H54 (cell line): ENCODE measurements at places on chromosomes 2 and 18.

- no peak for DNase-seq
Observed at GRCh38 chr2:29225814-29226213, 110.6 kb downstream of the CLIP4 start.

DNA sequence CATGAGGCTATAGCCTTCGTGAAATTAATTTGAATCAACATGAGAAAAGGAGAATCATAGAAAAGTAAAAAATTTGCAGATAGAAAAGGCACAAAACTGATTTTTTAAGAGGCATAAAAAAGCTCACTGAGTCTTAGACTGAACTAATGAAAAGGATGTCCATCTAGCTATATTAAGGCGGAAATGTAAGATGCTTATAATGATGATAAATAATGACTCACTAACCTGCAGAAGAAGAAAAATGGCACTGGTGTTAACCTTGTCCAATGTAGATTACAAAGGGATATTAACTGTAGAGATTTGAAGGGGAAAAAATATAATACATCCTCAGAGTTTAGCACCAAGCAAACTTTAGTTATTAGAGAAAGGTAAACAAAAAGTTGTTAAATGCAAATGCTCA lies 1098.0 kb upstream of the DDX18 start:
- no peak for DNase-seq

DNA sequence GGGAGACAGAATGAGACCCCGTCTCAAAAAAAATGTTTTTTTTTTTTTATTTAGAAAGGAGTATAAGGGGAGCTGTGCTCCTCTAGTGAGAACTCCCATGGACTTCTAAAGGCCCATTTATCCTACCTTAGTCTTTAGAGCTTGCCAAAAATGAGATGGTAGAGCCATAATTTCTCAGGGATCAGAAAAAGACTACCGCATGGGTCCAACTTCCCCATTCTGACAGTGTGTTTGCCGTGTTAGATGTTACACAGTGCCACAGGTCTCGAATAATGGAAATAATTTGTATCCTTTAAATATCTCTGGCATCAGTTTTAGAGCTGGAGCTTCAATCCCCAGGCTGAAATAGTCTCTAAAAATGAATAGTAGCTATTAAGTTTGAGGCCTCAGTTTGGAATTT lies 6.0 kb upstream of the SLC39A10 start:
- DNase-seq: no peak

DNA sequence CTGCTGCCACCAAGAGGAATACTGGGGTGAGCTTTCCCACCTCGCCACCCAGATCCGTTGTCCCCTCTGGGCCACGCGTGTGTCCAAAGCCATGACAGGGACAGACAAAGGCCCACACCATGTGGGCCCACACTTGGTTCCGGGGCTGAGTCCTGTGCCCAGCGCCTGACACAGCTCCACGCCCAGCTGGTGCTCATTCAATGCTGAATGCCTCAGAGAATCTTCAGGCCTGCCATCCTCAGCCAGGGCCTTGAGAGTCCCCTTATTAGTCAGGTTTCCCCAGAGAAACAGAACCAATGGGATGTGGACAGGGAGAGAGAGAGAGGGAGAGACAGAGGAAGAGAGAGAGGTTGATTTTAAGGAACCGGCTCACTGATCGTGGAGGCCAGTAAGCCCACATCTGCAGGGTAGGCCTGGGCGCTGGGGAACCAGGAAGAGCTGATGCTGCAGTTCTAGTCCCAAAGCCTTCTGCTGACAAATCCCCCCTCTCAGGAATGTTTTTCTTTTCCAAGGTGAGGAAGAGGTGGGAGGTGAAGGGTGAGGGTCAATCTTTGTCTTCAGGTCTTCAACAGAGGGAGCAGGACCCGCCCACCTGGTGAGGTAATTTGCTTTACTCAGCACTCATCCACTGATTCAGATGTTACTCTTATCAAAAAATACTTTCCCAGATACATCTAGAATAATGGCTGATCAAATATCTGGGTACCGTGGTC lies 10.2 kb upstream of the SPATA3 start:
- no peak for DNase-seq

DNA sequence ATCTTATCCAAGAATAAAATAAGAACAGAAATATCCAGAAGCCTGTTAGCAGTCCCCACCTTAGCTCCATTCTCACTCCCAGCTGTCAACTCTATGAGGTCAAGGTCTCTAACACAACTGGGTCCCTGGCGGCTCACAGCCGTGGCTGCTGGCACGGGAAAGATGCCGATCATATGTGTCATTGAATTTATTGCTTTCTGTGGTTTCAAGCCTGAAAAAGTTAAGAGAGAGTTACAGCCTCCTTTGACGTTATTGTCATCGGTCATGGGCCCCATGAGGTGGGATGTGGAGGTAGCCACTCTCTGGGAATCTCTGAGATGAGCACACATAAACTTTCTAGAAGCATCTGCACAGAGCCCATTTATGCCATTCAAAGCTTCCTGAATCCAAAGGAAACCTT lies 28.7 kb upstream of the CABLES1 start:
- peak; percentile 50 for DNase-seq

- no peak for DNase-seq
Observed at GRCh38 chr2:23346029-23346428, 39.0 kb upstream of the KLHL29 start.

DNA sequence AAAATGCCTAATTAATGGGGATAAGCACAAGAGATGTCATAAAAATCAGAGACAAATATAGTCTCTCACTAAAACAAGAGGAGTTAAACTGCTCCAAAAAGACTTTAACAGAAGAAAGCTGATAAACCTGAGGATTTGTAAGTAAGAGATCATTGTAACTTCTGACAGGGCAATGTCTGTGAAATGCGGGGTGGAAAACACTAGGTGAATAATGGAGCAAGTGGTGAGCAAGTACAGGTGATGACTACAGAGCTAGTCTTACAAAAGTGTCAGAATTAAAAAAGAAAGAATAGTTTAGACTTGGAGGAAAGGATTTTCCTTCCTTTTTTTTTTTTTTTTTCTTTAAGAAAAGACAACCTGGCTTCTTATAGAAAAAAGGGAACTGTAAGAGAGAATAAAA lies 22.7 kb downstream of the ATAD2B start:
- no peak for DNase-seq

DNA sequence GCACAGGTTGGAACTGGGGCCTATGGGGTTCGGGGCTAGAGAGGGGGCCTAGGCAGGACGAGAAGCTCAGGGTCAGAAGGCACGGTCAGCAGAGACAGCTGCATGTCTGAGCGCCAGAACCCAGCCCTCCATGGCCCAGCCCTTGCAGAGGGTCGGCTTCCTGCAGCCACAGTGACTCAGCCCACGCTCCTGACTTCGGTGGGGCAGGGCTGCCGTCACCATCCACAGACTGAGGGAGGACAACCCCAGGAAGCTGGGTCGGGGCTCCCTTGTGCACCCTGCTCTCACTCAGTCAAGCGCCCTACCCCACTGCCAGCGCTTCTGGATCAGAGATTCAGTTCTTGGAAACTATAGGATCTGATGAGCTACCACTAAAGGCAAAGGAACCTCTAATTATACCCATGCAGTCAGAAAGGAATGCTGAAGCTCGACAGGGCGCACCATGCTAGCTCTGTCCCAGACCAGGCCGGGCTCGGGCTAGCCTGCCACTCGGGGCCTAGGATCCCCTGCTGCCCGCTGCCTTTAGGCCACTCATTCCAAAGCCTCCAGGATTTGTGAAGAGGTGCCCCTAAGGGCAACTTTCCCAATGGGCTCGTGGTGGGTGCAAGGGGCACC lies 3.0 kb downstream of the ACTR1B start:
- DNase-seq: no peak

DNA sequence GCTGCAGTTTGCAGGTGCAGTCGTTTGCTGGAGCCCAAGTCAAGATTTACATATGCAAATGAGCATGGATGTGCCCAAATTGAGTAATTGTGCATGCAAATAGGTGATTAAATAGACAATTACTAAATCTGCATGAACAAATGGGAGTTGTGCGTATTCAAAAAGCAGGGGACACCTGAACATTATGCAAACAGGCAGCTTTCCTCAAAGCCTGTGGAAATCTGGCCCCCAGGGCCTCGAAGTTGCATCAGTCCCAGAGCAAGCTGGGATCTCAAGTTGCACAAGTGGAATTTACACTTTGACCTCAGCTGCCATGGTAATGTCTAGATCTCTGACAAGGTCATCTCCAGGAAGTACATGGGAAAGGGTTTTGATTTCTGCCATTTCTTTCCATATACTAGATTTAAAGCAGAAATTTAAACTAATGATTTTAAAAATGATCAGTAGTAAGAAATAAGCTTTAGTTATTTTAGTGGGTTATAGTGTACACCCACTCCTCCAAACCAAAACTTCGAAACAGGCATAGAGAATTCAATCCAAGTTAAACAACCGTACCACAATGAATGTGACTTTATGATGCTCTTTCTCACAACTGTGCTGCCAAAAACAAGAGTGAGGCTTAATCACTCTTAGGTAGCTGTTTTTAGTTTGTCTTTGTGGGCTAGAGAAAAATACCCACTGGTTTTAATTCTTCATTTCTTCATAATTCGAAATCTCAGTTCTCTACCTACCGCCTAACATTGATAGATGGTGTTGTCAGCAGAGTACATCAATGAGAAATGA lies 110.7 kb downstream of the RND3 start:
- no peak for DNase-seq

DNA sequence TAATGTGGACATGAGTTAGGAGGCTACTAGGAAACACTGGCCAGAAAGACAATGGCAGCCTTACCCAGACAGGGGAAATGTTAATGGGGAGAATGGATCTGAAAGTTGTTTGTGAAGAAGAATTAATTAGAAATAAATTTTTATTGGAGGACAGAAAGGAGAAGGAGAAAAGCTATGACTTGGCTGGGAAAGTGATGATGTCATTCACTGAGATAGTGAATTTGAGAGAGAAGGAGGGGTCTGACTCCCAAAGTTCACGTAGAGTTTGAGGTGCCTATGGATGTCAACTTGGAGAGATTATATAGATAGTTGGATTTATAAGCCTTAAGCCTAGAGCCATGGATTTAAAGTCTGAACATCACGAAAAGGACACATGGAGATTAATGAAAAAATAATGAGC lies 144.6 kb upstream of the ZNF521 start:
- DNase-seq: no peak

DNA sequence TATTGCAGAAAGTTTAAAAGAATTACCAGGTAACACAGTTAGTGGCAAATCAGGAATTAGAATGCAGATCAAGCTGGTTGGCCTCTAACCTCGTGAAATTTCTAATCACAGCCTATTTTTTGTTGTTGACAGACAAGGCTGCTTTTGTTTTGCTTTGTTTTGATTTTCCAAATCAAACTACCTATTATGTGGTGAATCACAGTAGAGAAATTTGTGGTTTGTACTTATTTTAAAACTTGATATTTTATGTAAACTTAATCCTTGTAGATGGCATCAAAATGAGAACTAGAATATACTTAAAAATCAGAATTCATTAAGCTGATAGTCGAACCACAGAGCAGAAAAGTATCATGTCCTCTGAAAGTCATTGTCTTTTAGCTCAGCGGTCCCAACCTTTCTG lies 258.1 kb downstream of the CTNNA2 start:
- no peak for DNase-seq

- DNase-seq: no peak
Observed at GRCh38 chr2:235643680-235644511, 150.1 kb downstream of the AGAP1 start.

- DNase-seq: no peak
Observed at GRCh38 chr18:75875559-75875958, 448.1 kb upstream of the SMIM21 start.

- DNase-seq: no peak
Observed at GRCh38 chr2:197498937-197499593, 575 bp downstream of the HSPD1 start.

DNA sequence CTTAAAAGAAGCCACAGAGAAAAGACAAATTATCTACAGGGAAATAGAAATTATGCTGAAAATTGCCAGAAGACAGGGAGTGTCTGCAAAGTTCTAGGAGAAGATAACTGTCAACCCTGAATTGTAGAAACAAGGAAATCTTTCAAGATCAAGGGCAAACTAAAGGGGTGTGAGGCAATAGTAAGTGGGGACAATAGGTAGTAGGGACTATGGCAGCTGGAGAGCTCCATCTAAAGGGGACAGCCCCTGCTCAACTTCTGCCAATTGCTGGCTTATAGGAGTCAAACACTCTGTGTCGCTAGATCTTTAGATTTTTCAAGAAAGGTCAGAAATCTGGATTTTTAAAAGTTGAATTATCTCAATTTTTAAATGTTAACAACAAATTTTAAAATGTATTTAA lies 10.1 kb upstream of the ST3GAL5 start:
- DNase-seq: no peak

GRCh38 chr2:174717273-174717672 lies 47.0 kb downstream of the CHRNA1 start:
- no peak for DNase-seq

DNA sequence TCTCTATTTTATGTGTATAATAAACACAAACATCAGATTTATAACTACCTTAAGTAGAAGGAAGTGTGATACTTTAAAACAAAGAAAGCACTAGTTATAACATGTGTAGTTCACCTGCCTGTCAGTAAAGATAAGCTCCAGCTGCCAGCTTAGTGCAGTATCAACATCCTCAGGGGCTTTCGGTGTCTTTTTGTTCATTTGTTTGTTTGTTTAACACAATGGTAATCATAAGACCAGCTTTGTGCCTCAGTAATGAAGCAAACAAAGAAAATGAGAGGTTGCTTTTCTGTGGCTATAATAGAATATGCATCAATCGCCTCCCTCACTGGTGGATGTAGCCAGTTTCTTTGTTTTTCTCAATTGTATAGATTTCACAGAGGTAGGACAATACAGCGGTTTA lies 1499.0 kb upstream of the TMEFF2 start:
- DNase-seq: no peak

DNA sequence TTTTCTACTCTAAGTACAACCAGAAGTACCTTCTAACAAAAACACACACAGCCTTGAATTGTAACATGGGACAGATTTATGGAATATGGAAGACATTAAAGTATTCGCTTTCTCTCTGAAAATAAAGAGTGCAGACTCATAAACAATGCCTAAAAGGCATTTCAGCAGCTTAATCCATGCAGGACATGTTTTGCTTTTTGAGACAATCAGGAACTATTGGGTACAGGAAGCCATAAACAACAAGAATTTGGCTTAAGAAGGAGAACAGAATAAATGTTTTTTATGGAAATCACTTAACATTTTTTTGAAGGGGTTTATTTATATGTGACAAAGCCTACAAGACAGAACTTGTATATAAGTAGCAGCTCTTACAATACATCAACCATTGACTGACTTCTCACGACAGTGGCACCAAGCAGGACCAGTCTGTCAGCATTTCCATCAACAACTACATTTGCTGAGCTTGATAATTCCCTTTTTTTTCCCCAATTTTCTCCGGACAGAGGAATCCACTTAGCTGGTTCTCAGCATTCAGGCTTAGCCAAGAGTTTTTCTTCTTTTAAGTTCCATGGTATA lies 140.1 kb downstream of the EXOC6B start:
- no peak for DNase-seq
